ENCODE measurements at places on chromosomes 5 and 9.
A peak's percentile ranks its signal among the peaks of the same experiment; 100 is the strongest.

DNA sequence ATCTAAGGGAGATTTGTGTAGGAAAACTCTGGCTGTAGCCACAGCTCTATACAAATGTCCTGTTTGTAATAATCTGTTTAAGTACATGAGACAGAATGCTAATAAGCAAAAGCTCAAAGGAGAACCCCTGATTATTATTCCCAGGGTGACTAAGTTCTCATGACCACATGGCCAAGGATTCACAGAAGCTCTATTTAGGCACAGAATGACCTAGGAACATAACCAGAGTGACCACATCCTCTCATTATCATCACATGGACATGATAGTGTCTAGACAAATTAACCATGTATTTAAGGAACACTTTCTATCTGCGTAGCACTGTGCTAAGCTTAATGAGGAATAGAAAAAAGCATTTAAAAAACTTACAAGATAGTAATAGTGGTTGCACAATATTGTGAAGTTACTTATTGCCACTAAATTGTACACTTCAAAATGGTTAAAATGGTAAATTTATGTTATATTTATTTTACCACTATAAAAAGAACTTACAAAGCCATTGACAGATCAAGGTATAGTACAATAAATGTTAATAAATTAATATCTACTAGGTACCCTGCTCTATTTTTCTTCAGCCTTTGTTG lies 56.3 kb downstream of the STX17 start:
- DNase-seq: no peak

DNA sequence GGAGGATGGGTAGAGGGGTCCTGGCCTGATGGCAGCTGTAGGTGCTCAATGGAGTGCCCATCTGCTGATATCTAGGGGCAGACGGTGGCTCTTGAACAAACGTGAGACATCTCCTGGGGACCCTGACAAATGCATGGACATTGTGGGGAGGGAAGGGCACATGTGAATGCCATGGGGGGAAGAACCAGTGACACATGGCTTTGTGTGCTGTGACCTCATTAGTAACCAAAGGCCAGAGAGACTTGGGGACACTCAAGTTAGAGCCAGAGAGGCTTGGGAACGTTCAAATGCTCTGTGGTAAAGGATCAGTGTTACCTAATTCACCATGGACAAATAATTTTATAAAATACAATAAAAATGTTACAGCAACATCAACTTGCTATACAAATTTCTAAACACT lies 151.8 kb downstream of the ESM1 start:
- no peak for DNase-seq

DNA sequence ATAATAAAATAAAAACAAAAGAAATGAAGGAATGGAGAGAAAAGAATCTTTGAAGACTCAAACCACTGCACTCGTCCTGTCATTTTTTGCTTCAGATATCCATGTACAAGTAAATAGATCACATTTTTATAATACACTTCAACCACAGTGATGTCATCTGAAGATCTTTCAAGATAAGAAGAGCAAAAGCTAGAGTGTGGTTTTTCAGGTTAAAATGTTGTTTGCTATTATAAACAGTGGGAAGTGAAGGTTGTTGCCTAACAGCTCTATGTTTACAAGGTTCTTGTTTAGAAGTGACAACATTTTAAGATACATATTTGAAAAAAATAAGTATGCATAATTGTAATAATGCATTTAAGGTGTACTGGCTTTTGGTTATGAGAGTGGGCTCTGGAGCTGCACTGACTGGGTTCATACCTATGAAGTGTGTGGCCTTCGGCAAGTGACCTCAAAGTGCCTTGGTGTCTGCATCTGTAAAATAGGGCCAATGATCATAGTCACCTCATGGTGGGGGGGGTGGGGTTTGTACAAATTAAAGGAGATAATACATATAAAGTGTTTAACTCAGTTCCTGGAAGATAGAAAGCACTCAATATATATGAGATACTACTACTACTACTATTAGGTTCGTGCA lies 45.5 kb upstream of the IL7R start:
- DNase-seq: no peak

DNA sequence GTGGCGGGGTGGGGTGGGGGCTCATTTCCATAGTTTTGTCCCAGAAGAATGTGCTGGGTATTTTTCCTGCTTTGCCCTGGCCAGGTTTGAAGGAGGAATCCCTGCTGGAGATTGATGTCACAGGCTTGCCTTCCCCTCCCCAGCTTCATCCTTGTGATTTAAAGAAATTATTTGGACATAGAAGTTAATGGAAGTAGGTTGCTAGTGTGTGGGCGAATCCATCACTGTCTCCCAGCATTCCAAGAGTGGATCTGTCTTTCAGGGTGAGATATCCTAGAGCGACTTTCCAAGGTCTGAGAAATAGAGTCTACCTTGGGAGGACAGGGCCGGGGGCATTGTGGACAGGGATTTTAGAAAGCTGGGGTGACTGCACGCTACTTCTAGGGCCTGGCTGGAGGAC lies 64.9 kb upstream of the HSPA9 start:
- no peak for DNase-seq

GRCh38 chr9:121779381-121780117 lies 128.1 kb downstream of the DAB2IP start:
- no peak for DNase-seq

- no peak for DNase-seq
Measured at GRCh38 chr5:39452846-39453245, 28.1 kb upstream of the DAB2 start.

GRCh38 chr5:102090770-102091169 lies 205.3 kb downstream of the SLCO4C1 start:
- no peak for DNase-seq

- no peak for DNase-seq
Measured at GRCh38 chr5:141663506-141663905, 12.3 kb upstream of the FCHSD1 start.

- DNase-seq: no peak
Measured at GRCh38 chr9:121855476-121855875, 204.0 kb downstream of the DAB2IP start.

DNA sequence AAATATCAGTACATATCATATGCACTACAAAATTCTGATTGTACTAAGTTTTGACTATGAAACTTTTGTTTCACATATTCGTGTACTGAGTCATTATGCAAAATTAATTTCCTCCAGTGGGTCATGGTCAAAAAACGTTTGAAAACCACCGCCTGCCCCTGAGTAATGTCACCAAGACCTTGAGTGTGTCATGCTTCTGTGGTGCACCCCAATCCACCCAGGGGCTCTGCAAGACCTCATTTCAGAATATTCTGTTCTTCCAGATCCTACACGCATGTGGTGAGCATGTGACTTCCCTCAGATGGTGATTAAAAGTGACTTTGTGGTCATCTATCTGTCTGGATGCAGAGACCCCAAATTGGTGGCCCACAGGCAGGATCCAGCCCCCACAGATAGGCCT lies 31.0 kb downstream of the ABLIM3 start:
- no peak for DNase-seq

GRCh38 chr9:91766315-91767069 lies 183.5 kb downstream of the ROR2 start:
- no peak for DNase-seq

DNA sequence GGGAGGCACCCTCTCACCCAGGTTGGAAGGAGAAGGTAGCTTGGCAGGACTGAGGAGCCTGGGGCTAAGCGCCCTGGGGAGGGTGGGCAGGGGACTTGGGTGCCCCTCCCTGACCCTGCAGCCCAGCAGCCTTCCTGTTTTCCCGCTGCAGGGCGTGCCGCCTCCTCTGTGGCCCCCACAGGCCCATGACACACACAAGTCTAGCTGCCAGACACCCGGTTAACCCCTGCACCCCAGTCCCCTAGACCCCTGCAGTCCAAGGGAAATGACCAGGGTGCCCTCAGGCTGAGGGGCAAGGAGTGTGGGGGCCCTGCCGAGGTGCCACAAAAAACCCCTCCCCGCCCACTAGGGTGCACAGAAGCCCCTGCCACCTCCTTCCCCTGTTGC lies 33.0 kb downstream of the GOLGA2 start:
- DNase-seq: no peak

- DNase-seq: no peak
Measured at GRCh38 chr5:135310328-135310989, 88.6 kb downstream of the MACROH2A1 start.

DNA sequence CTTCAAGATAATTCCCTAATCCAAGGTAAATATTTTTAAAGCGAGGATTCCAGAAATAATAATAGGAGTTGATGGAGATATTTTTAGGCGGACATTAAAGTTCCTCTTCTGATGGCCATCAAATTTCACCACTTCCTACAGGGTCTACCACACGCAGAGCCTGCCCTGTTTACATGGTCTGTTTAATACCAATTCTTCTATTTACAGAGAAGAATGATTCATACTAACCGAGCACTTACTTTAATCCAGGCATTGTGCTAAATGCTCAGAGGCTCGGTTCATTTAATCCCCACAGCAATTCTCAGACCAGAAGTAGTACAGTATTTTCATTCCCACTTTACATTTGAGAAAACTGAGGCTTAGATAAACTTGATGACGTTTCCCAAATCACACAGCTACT lies 3.0 kb upstream of the ITGA1 start:
- DNase-seq: no peak

GRCh38 chr5:122846051-122846550 lies 688 bp downstream of the SNX24 start:
- DNase-seq: no peak

DNA sequence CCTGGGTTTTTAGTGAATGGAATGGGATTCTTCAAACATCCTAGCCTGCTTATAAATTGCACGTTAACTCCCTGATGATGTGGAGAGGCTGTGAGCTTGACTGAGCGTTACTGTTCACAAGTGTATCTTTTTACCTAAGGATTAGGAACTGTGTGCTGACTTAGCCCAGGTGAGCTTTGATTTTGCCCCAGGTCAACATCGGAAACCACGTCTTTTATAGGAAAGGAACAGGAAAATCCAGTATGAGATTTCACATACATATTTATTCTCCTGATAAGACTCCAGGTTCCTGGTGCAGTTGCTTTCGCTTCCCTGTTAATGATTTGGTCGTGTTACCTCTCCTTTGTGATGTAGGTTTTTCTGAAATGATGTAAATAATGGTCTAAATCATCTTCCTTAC lies 103.2 kb upstream of the BASP1 start:
- no peak for DNase-seq

DNA sequence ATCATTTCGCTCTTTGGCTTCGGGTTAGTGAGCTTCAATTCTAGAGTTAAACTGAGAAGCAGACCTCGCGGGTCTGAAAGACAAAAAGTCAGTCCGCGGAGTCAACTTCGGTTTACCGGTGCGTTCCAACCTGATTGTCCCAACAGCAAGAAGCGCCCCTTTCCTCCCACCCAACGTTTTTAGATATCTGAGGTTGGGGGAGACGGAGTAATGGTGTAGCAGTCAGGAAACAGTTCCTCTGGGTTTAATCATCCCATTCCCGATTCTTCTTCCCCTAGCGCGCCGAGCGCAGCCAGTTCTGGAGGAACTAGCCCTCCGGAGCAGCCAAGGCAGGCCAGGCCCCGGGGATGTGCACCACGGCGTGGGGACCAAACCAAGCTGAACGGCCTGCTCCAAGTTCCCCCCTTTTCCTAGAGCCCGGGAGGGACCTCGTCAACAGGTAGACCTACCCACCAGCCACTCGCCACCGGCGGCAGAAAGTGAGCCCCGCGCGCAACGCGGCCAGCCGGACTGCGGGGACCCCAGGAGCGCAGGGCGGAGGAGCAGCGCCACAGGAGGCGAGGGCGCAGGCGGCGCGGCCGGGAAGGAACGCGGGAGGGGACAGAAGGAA lies 622 bp upstream of the ISL1 start:
- no peak for DNase-seq

DNA sequence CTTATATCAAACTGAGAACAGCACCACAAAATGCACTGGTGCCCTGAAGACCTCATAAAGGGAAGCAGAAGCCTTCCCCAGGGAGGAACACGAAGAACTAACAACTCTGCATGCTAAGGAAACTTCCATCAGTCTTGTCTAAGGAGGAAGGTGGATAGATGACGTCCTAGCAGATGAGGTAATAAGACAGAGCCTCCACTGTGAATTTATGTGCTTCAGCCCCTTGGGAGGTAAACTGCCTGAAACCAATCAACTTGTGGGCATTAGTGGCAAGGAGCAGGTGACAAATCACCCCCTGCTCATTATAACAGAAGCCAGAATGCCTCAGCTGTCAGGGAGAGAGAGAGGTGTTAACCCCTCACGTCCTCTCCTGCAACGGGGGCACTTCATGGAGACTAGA lies 48.9 kb upstream of the SPIN1 start:
- DNase-seq: no peak

DNA sequence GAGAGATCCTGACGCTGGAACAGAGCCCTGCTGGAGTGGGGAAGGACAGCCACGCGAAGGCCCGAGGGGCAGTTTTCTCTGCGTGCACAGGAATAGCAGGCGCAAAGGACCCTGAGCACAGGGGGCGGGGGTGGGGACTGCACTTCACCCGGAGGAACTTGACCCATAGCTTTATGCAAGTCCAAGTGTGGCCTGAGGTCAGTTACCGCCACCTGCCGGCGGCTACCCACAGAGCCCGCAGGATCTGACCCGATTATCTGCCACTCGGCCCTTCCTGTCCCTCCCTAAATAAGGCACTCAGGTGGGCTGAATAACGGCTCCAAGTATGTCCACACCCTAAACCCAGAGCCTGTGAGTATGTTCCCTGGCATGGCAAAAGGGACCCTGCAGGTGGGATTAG lies 65.4 kb upstream of the FCN1 start:
- DNase-seq: no peak

- DNase-seq: no peak
Measured at GRCh38 chr9:110626101-110626829, 42.3 kb upstream of the MUSK start.

- no peak for DNase-seq
Measured at GRCh38 chr9:121286973-121287741, 19.2 kb downstream of the GSN start.

DNA sequence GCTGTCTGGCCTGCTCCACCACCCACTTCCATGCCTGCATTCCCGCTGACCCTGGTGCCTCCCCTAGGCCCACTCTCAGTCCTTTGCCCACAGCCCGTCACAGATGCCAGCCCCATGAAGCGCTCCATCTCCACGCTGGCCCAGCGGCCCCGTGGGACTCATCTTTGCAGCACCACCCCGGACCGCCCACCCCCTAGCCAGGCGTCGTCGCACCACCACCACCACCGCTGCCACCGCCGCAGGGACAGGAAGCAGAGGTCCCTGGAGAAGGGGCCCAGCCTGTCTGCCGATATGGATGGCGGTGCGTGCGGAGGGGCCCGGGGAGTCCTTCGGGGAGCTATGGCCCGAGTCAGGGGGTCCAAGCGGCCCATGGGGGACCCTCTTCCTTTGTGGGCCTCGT lies 242.5 kb downstream of the CACNA1B start:
- no peak for DNase-seq

DNA sequence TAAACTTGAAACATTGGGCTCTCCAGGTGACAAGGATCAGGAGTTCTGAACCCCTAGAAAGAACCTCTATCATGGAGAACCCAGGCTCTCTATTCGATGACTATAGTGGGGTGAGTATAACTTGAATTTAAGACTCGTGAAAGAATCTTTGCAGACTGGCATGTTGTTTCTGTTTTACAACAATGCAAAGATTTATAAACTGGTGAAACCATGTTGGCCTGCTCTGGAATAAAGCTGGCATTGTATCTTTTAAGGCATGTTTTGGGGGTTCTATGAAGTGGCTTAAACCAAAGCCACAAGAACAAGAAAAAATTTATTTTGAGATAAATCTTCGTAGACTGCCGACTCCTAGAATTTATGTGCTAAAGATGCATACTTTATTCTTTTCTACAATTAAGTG lies 9.8 kb upstream of the GDNF start:
- DNase-seq: no peak

GRCh38 chr9:130239741-130240241 lies 25.8 kb upstream of the HMCN2 start:
- DNase-seq: peak; percentile 45

- DNase-seq: no peak
Measured at GRCh38 chr9:130142056-130142455, 30.1 kb upstream of the NCS1 start.
